ENCODE measurements at places on chromosomes 16 and 17. TPM values are rescaled to one million over a fixed set of nuclear protein-coding genes. Genes with fewer than 3 reads are reported as not detected.

KRTAP29-1 gene
- total RNA-seq, result not detected

VKORC1 gene
- 41.1 TPM for total RNA-seq

KCNJ2 gene
- 1.3 TPM for total RNA-seq

MSLN gene
- 9.0 TPM for total RNA-seq

JPH3 gene
- not detected for total RNA-seq

HIGD1B gene
- total RNA-seq, result not detected

CES1 gene
- 1.2 TPM for total RNA-seq

GPT2 gene
- total RNA-seq, result 48.8 TPM

ABCA5 gene
- total RNA-seq, result 10.0 TPM

KCNH6 gene
- not detected for total RNA-seq

AXIN2 gene
- not detected for total RNA-seq

DLX4 gene
- not detected for total RNA-seq

KCNH4 gene
- not detected for total RNA-seq
